NCI-H2081 (cell line): ENCODE measurements at places on chromosomes 5 and 9.

GRCh38 chr9:94922691-94923107, 196.2 kb downstream of the AOPEP start:
- peak; percentile 78 for DNase-seq

GRCh38 chr5:82570-82969, 9.4 kb upstream of the PLEKHG4B start:
- no peak for DNase-seq

DNA sequence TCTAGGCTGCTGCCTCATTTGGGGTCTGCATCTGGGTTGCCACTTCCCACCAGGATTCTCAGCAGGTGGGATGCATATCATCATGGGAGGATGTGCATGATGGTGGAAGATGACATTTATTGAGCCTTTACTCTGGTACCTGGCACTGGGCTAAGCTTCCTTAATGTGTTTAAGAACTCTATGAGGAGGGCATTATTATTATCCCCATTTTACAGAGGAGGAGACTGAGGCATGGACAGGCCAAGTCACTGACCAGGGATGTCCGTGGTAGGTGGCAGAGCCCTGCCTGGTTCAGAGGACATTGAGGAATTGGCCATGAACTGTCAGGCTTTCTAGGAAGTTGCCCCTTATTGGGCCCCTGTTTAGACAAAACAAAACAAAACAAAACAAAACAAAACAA, 31.1 kb upstream of the TIFAB start:
- DNase-seq = no peak

DNA sequence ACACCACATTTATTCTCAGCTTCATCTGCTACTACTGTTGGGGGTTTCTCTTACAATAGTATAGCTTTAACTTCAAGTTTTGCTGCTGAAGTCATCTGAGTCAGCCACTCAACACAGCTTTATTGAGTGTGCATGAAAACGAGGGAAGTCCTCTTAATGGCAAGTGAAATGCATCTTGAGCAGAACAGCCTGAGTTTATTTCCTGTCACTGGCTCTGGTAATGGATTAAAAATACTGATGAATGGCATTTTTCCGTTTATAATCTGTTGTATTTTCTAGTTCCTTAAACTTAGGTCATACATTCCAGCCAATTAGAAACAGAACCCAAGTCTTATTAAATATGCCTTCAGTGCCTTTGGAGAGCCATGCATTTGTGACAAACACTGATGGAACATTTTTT, 238.6 kb downstream of the SLF1 start:
- DNase-seq = no peak

GRCh38 chr9:113568571-113569321, 105.2 kb downstream of the RGS3 start:
- DNase-seq = peak; percentile 22

DNA sequence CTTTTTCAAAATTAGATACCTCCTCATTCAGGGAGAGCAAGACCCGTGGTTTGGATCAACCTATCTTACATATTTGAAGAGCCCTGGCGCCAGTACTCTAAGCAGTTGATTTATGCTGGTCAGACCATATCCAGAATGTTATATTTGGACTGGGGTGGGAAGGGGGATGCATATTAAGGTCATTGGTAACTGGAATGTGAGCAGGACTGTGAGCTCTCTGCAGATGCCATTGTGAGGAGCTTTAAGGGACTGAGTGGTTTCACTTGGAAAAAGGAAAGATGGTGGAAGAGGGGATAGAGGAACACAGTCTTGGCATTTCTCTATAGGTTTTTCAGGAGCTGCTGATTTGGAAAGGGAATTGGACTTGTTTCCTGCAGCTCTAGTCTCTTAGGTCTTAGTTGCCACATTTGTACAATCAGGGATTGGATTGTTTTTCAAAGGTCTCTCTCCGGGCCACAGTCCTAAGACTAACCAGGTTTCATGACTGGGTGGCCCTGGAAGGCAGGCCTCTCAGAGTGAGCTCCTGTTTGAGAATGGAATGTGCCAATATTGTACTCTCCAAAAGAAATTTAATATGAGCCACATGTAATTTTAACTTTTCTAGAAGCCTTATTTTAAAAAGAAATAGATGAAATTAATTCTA, 25.8 kb upstream of the F2R start:
- DNase-seq = no peak

DNA sequence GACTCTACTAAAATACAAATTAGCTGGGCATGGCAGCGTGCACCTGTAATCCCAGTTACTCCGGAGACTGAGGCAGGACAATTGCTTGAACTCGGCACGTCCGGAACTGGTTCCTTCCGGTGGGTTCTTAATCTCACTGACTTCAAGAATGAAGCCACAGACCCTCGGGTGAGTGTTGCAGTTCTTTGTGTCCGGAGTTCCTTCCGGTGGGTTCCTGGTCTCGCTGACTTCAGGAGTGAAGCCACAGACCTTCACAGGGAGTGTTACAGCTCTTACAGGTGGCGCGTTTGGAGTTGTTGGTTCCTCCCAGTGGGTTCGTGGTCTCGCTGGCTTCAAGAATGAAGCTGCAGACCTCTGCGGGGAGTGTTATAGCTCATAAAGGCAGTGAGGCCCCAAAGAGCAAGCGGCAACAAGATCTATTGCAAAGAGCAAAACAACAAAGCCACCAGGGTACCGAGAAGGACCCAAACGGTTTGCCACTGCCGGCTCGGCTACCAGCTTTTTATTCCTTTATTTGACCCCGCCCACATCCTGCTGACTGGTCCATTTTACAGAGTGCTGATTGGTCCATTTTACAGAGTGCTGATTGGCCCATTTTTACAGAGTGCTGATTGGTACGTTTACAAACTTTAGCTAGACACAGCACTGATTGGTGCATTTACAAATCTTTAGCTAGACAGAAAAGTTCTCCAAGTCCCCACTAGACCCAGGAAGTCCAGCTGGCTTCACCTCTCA, 28.6 kb upstream of the SLC6A19 start:
- DNase-seq = no peak

DNA sequence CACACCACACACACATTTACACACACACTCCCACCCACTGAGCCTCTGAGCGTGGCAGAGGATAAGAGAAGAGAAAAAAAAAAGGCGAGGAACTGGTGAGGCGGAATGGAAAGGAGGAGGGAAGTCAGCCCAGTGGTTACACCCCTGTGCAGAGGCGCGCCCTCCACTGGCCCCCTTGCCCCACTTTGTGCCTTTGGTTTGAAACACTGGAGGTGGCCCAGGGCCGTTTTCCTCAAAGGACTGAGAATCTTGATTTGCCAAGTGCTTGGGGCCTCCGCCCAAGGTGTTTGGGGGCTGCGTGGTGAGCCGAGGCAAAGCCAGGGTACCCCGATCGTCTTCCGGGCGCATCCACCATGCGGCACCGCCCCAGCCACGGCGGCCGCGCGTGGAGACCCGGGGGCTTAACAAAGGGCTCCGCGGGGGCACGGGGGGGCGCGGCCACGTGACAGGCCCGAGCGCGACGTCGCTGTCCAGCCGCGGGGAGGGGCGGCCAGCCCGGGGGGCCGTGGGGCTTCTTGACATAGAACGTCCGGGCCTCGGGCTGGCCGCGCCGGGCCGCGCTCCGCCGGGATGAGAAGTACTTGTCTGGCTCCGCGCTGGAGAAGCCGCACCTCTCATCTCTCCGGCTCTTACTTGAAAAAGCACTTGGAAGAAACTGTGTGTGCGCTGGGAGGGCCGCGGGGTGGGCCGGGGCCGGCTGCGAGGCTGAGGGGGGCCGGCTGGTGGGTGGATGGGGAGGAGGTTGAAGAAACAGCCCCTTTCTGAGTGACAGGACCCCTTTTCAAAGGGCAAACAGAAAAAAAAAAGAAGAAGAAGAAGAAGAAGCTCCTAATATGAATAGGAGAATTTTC, 21.0 kb downstream of the NR2F1 start:
- no peak for DNase-seq

DNA sequence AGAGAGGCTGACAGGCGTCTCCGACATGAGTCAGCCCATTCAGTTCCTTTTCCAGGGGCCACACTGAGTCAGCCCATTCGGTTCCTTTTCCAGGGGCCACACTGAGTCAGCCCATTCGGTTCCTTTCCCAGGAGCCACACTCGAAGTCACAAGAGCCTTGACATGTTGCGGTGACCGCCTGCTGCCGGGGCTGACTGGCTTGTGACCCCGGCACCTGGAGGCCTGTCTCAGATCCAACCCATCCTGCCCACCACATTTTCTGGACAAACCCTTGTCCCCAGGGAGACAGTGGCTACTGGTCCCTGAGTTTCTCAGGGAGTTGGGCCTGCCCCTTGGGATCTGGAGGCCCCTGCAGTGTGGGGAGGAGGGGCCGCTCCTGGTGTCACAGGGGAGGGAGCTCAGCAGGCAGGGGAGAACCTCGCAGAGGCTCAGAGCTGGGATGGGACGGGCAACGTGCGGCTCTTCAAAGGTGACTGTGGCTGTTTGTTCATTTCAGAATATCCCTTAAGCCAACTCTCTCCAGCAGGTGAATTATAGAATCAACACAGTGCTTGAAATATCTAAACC, 40.5 kb upstream of the LPCAT1 start:
- no peak for DNase-seq

DNA sequence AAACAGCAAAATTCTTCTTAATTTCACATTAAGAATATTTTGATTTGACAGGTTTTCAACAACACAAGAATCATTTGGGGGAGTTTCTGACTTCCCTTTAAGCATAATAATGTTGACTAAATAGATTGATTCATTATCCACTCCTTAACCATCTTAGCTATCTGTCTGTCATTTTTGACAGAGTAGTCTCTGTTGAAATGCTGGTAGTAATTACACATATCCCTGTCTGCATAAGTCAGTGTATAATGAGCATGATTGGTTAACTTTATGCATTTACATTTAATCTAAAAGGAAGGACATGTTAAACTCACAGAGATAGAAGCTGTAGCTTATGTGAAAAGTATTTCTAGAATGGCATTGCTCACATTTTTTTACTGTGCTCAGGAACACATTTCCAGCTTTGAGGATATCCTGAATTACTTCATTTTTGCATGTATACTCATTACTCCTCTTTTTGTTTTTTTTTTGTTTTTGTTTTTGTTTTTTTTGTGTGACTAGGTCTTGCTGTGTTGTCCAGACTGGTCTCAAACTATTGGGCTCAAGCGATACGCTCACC, 385.9 kb downstream of the KDM4C start:
- DNase-seq = no peak

DNA sequence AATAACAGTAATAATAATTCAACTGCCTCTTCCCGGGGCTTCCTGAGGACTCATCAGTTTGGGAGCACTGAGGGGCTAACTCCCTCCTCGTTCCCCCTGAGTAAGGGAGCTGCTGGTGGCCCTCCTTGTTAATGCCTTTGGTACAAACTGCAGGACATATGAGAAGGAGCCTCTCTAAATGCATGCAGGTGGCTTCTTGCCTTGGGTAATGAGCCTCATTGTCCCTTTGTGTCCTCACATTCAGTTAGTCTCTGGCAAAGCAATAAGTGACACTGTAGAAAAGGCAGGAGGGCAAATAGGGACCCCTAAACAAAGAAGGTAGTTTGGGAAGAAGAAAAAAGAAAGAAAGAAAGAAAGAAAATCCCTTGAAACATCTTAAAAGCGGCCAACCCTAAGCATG, 95.4 kb upstream of the ERCC6L2 start:
- DNase-seq = no peak

DNA sequence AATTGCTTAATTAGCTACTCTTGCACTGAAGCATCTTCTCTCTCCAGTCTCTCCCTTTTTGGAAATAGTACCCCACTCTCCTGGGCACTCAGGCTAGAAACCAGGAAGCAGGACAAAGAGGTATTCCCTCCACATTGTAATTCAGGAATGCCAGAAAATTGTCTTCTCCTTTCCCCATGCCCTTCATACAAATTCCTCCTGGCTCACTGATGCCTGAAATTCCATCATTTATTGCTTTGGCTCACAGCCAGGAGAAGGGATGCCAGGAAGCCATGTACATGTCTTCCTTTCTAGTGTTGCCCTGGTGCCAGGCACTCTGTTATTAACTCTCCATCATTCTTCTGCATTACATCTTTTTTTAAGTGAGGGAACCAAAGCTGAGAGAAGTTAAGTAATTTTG, 716.5 kb upstream of the C9orf72 start:
- no peak for DNase-seq

GRCh38 chr9:84123648-84124406, 143.2 kb downstream of the RMI1 start:
- no peak for DNase-seq

- DNase-seq = no peak
Observed at GRCh38 chr5:137672001-137672400, 63.9 kb downstream of the KLHL3 start.

GRCh38 chr9:108209132-108209685, 646.6 kb downstream of the ACTL7B start:
- no peak for DNase-seq

GRCh38 chr9:116585896-116586295, 101.2 kb upstream of the TRIM32 start:
- no peak for DNase-seq

GRCh38 chr5:107831612-107832395, 161.1 kb upstream of the EFNA5 start:
- DNase-seq = no peak

GRCh38 chr5:111983459-111983858, 226.5 kb upstream of the NREP start:
- no peak for DNase-seq

GRCh38 chr9:127194881-127195713, 69.5 kb upstream of the GARNL3 start:
- no peak for DNase-seq

- DNase-seq = no peak
Observed at GRCh38 chr9:115775659-115776058, 377.9 kb upstream of the PAPPA start.

- DNase-seq = no peak
Observed at GRCh38 chr5:6048746-6049145, 329.6 kb downstream of the MED10 start.

GRCh38 chr5:132473019-132473531, 17.5 kb downstream of the IRF1 start:
- DNase-seq = no peak

DNA sequence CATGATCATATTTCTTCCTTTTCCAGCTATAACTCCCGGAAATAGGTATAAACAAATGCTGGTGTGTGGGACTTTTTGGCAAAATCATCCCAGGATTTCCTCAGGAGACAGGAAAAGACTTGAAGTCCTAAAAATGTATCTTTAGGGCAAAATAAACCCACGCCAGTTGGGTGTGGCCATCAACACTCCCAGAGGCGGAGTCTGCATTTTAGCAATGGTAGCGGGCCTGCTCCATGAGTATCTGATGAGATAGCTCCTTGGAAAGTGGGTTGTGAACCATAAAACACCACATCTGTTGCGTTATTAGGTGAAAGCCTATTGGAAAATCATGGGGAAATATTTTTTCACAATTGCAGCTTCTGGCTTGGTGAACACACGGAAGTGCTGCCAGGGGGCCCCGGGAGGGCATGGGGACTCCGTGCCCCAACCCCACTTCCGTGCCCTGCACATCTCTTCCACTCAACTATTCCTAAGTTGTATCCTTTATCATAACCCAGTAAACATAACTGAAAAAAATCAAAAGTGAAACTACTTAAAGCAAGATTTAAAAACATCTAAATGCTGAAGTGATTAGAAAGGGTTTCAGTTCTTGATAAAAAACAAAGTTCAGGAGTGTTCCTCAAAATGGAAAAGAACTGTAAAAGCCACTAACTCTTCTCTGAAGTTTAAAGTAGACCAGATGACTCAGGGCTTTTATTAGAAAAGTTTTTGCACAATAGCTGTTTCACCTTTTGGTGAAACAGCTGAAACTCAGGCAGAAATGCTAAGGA, 111.2 kb downstream of the LRRC70 start:
- no peak for DNase-seq
